ENCODE measurements at places on chromosomes 16 and 17.
A peak's percentile ranks its signal among the peaks of the same experiment; 100 is the strongest.

GRCh38 chr16:67805718-67806427 is 487 bp downstream of the RANBP10 start:
- no peak for DNase-seq

- DNase-seq: no peak
Measured at GRCh38 chr17:72115781-72116525, 4.9 kb upstream of the SOX9 start.

GRCh38 chr16:22161999-22162655 is at the start of gene SDR42E2:
Gene SDR42E2 (plus strand): TSS chr16:22162506. CDS start chr16:22165583, 3,077 bp downstream.
- DNase-seq: peak; percentile 39

GRCh38 chr17:29180034-29180787 is at the start of gene MYO18A:
Gene MYO18A (minus strand): TSS chr17:29180398. CDS start chr17:29166940, 13,458 bp downstream.
- peak; percentile 83 for DNase-seq

GRCh38 chr16:17998550-17998949 is 338.0 kb downstream of the NPIPA8 start:
- no peak for DNase-seq

- no peak for DNase-seq
Measured at GRCh38 chr17:76481071-76481655, 13.8 kb downstream of the AANAT start.

DNA sequence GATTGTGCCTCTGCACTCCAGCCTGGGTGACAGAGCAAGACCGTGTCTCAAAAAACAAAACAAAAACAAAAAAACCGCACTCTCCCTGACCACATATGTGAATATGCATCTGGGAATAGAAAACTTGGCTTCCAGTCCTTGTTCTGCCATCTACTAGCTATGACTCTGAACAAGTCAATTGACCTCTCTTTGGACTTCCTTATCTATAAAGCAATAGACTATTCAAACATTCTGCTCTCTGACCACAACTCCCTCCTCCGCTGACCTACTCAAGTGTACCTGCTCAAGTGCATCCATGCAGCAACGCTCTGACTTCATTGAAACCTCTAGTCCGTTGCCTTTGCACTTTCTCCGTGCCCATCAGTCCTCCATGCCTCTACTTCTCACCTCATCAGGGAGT is 52.6 kb upstream of the KDM6B start:
- no peak for DNase-seq

- DNase-seq: no peak
Measured at GRCh38 chr16:66188917-66189725, 177.4 kb upstream of the CDH5 start.

- no peak for DNase-seq
Measured at GRCh38 chr16:84546669-84547545, 42.4 kb upstream of the MEAK7 start.

- DNase-seq: no peak
Measured at GRCh38 chr17:5644065-5644464, 59.8 kb upstream of the NLRP1 start.

- DNase-seq: no peak
Measured at GRCh38 chr16:6122401-6122800, 1024.8 kb upstream of the EEF2KMT start.

- DNase-seq: no peak
Measured at GRCh38 chr16:18062713-18063112, 273.8 kb downstream of the NPIPA8 start.

DNA sequence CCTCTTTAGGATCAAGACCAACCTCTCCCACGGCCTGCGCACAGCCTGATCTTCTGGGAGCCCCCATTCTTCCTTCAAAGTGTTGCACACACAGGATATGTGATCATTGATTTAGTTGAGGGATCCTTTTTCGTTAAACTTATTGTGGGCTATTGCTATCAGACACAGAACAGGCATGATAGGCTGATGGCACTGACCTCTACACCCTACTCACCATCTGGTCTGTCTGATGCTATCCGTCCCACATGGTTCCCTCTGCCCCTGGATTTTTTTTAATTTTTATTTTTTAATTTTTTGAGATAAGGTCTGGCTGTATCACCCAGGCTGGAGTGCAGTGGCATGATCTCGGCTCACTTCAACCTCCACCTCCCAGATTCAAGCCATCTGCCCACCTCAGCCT is 19.2 kb upstream of the LITAF start:
- no peak for DNase-seq

- no peak for DNase-seq
Measured at GRCh38 chr17:27577121-27577761, 53.7 kb upstream of the LGALS9 start.

DNA sequence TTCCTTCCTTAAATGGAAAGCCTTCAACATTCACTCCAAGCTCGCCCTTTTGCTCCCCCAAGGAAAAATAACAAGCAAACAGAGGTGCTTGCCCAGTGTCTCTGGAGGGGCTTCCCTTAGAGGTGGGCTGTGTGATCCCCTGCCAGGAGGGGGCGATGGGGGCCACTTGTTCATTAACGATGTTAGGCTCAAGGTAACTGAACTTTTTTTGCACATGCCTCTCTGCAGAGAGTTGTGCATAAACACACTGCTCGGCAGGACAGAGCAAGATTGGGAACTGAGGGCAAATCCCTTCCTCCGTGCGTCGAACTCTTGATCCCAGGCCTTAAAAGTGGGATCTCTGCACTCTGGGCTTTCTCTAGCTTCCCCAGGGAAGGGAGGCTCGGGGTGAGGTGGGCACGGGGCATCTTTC is 15.5 kb upstream of the NAGLU start:
- DNase-seq: peak; percentile 13

- no peak for DNase-seq
Measured at GRCh38 chr17:4393806-4394205, 27.3 kb upstream of the UBE2G1 start.

GRCh38 chr17:59331929-59332748 is 684 bp downstream of the YPEL2 start:
- DNase-seq: peak; percentile 28

- no peak for DNase-seq
Measured at GRCh38 chr17:63278728-63279442, 167.2 kb downstream of the CYB561 start.

DNA sequence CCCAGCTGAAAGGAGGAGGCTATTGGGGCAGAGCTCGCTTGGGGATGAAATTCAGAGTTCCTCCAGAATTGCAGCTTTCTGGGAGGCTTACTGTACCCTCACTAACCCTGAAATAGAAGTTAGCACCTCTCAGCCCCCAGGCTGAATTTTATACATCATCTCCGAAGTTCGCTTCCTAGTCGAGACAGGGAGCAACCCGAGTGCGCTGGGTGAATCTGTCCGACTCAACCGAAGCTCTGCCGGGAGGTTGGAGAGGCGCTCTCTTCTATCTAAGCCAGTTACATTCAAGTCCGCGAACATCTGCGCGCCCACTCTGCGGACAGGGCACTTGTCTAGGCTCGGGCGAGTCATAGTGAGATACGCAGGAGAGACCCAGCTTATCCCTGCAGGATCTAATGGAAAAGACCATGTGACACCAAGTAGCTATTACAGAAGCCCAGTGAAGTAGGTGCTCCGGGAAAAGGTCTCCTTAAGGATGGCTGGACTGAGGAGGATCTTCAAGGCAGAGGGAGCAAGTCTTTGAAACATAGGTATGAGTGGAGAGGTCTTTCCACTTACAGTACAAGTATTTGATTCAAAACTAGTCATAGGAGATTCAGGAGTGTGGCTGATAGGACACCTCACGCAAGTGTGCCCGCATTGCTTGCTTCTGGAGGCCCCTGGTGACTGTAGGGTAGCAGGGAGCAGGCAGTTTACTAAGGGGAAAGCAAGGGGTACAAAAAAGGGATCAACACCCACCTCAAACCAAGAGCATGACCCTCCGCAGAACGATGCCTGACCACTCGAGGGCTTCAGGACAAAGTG is 646 bp upstream of the HES7 start:
- peak; percentile 28 for DNase-seq

- peak; percentile 90 for DNase-seq
Measured at GRCh38 chr17:7857713-7858521, at the start of gene CYB5D1. Gene CYB5D1 (plus strand): TSS chr17:7858003. CDS start chr17:7858135, 132 bp downstream.

DNA sequence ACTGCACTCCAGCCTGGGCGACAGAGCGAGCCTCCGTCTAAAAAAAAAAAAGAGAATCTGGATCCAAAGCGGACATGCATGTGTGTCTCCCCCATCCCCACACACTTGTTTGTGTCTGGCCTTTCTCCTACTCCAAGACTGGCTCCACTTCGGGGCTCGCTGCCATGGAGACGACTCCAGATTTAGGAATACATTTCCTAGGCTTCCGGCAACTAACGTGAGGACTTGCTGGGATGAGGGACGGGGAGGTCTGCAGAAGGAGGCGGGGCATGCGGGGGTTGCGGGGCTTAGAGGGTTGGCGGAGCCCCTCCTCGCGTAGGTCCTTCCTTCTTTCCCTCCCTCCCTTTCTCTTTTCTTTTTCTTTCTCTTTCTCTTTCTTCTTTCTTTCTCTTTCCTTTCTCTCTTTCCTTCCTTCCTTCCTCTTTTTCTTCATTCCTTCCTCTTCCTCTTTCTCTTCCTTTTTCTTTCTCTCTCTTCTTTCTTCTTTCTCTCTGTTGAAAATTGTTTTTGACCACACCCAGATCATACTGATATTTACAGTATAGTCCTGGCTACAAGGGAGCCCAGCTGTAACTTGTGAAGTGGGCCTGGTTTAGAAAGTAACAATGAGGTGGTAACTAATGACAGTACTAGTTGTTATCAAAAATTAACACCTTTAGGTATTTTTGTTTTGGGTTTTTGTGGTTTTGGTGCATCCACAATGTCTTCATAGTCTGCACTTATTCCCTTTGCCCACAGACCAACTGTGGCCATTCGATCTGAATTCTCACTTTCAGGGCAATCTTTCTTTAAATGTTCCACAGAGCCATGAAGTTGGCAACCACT is 25.2 kb downstream of the MIS12 start:
- DNase-seq: no peak

GRCh38 chr17:78112518-78113471 is 15.8 kb downstream of the TMC6 start:
- DNase-seq: peak; percentile 83

- DNase-seq: no peak
Measured at GRCh38 chr17:14228903-14229302, 7.8 kb downstream of the CDRT15 start.

DNA sequence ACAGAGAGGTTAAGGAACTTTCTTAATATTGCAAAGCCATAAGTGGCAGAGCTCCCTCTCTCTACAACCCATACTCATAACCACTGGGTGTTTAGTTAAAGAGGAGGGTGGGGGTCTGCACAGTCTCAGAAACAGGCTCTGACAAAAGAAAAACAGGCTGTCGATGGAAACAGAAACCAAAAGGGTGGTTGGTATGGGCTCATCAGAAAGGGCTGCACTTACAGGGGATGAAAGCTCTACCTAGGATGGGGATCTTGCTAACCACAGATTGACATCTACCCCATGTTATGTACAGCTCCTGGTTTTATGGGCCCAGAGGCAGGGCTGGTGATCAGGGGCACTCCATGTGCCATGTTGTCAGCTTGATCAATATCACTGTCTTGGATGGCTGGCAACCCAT is 111.4 kb downstream of the CYLD start:
- DNase-seq: no peak

GRCh38 chr16:85629326-85629725 is 16.2 kb downstream of the GSE1 start:
- DNase-seq: no peak

- no peak for DNase-seq
Measured at GRCh38 chr17:1779571-1780131, 17.8 kb downstream of the SERPINF1 start.

- DNase-seq: no peak
Measured at GRCh38 chr16:67884684-67885083, at the start of gene NRN1L. Gene NRN1L (plus strand): TSS chr16:67884885. CDS start chr16:67884904, 19 bp downstream.

- no peak for DNase-seq
Measured at GRCh38 chr16:71201054-71201453, 29.5 kb downstream of the HYDIN start.
